ENCODE measurements at places on chromosomes 7 and 10. TPM values are rescaled to one million over a fixed set of nuclear protein-coding genes. Genes with fewer than 3 reads are reported as not detected.
A peak's percentile ranks its signal among the peaks of the same experiment; 100 is the strongest.

DNA sequence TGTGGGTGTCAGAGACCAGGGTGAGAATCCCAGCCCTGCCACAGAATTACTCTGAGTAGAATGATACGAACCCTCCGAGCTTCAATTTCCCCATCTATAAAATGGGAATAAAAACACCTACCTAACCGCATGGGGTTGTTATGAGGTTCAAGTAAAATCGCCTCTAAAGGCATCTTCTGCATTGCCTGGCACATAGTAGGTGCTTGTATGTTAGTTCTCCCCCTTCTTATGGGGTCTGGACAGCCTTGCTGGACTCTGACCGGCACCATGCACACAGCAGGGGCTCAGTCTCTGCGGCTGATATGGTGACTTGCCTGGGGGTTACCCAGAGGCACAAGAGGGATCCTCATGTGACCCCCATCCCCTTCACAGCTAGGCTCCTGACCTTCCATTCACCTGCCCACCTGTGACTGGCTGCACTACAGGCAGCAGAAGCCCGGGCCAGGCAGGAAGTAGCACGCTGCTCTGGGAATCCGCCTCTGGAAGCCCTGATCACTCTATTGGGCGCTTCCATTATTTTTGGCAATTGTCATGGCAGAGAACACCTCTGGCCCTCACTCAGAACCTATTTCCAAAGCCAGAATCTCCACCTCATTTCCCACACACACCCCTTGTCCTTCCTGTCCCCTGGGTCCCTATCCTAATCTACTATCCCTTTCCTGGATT, 6.0 kb downstream of the SH3PXD2A start:
- no peak for DNase-seq

GRCh38 chr10:97813311-97813710, 36.3 kb upstream of the GOLGA7B start:
- DNase-seq: no peak

DNA sequence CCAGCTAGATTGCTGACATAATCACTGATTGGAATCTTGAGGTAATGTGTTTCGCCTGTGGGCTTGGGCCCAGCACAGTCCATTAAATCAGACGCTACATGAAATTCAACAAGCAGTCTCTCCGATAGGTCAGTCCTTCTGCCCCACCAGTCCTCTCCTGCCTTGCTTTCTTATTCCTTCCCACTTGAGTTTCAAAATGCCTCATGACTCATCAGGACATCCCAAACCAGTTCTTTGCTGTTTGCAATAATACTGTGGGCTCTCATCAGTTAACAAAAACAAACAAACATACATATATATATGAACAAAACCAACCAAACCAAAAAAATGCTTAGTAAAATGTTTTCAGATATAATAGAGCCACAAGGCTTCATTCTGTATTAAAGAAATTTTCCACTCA, 599.0 kb downstream of the SORCS1 start:
- DNase-seq: no peak

- DNase-seq: no peak
These were observed 46.3 kb upstream of the RNF216 start for GRCh38 chr7:5827755-5828154.

GRCh38 chr10:111548084-111548726, 471.4 kb downstream of the ADRA2A start:
- no peak for DNase-seq

DNA sequence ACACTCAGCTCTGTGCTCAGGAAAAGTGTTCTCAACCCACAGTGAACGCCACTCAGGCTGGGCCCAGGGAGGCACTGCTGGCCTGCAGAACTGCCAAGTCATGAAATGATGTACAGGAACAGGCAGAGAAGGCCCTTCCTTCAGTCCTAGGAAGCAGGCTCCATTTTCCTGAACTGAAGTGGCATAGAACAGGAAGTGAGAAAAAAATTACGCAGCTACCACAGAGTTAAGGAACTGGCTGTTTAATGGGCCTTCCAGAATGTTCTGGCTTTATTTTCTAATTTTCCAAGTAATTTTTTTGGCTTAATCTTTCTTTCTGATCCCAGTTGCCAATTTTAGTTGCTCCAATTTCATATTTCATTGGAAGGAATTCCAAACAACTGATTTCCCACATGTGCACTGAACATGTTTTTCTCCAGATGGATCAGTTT, 39.3 kb downstream of the LRRC18 start:
- DNase-seq: no peak

DNA sequence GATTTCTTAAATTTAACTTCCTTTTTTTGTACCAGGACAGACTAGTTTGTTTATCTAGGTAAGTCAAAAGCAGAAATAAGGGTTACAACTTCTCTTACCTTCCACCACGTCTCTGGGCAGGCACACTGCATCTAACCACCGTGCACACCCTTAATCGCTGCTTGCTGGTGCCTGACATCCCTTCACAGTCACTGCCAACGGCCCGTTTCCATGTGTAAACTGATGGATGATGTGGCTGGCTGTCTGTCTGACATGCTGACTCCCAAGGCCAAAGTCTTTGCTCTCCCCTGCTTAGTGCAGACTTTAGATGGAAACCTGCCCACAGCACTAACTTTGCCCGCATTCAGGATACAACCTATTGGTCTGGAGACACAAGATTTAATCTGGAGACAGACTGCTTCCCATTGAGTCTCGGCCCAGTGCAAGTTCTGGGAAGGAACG, 1.1 kb downstream of the TMEM273 start:
- peak; percentile 64 for DNase-seq

DNA sequence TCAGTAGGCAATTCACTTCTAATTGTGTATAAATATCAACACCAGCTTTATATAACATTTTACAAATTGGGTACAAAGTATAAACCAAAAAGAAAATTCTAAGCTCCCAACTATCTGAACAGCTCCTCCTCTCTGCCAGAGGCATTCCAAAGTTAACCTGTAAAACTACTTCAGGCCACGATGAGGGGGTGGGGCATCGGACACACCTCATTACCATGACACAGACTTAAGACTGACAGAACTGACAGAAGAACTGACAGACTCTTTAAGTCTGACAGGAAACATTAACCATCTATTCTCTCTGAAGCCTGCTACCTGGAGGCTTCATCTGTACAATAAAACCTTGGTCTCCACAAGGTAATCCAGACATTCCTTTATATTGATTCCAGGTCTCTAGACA, 12.3 kb downstream of the ESYT2 start:
- no peak for DNase-seq

GRCh38 chr7:131605280-131605878, 49.0 kb upstream of the PODXL start:
- no peak for DNase-seq

DNA sequence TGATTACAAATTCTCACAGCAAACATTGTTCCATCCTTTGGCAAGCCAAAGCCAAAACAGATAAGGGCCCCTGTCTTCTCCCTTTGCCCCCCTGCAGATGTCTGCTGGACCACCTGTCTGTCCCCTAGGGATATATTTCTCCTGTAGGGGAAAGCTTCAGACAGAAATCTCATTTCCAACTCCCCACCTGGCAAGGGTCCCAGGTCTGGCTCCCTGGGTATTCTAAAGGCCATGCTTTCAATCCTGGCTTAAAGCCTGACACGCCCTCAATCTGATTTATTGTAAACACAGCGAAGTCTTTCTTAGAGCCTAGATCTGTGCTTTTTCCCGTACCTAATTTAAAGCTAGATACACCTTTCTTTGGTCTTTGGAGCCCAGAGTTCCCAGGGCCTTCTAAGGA, 66.1 kb downstream of the KCNMA1 start:
- DNase-seq: no peak

GRCh38 chr10:72954596-72955554, at the start of gene PLA2G12B:
Gene PLA2G12B (minus strand): TSS chr10:72954806. CDS start chr10:72954685, 121 bp downstream.
- DNase-seq: no peak

DNA sequence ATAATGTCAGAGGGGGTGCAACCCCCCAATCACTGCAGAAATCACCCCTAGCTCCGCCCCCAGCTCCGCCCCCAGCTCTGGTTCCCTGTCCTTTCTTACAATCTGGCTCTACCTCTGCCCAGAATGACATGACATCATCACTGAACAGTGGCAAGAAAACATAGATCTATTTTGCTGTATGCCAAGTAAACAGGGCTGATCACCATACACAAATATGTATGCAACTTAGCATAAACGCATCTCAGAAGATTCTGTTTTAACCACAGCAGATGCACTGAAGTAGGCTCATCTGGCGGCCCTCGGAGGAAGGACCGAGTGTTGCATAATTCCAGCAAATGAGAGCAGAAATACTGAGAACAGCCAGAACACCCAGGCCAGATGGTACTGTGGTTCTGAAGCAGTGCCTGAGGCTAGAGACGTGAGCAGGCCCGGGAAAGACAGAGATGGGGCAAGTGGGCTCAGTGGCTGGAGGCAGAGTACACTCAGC, 293.3 kb upstream of the KLF14 start:
- no peak for DNase-seq

The ZNF488 gene
- total RNA-seq: not detected

The TMEM236 gene
- not detected for total RNA-seq

The PRSS1 gene
- total RNA-seq: not detected

The NKX2-3 gene
- total RNA-seq: not detected

The ENTPD1 gene
- 17.7 TPM for total RNA-seq

The GNGT1 gene
- not detected for total RNA-seq

The LGI1 gene
- total RNA-seq: 0.74 TPM

The PRRT4 gene
- total RNA-seq: 7.6 TPM
